LNCaP clone FGC (cell line): ENCODE measurements at places on chromosomes 16 and 17.

GRCh38 chr16:82899006-82899405, 272.2 kb downstream of the CDH13 start:
- DNase-seq: no peak

DNA sequence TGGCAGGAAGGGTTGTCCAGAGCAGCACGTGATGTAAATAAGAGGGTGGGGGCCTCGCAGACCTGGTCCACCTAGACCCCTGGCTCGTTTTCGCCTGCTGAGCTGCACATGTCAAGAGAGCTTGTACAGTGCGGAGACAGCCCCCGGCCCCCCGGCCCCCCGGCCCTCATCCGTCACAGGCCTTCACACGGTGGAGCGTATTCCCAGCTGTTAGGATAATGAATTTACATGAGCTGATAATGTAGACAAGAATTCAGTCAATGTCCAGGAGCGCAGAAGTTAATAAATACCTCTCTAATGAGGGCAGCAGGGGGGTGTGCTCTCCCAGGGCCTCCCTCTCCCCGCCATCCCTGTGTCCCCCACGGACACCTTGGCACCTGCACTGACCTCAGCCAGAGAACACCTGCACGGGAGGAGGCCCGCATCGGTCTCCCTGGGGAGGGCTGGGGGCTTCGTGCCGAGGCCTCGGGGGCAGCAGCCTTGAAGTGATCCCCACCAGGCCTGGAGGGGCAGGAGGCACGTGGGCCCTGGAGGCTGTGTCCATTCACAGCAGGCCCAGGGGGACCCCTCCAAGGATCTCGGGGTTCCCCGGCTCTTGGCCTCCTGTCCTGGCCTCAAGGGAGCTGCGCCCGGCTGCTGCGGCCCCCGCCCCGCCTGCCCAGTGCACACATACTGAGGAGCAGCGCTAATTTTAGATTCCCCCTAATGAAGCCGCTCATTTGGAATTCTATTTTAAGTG, 14.6 kb downstream of the GSE1 start:
- no peak for DNase-seq

DNA sequence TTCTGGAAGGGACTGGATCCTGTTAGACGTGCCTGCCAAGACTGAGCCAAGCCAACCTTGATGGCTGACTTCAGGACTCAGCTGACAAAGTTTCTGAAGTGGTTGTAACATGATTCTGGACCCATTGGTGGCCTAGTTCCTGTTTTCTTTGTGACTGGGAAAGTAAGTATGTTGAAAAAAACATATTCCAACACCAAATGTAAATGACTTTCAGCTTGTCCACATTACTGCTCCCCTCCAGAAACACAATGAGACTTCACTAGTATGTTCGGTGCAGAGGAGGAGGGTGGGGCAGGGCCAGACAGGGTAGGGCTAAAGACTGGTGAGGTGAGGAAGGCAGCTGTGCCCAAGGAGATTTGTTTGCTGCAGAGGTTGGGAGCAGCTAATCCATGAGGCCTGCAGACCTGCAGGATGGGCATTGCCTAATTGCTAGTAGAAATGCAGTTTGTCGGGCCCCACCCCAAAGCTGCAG, 26.4 kb downstream of the NMT1 start:
- DNase-seq: no peak

- no peak for DNase-seq
Observed at GRCh38 chr16:1379304-1380076, 27.8 kb downstream of the GNPTG start.

DNA sequence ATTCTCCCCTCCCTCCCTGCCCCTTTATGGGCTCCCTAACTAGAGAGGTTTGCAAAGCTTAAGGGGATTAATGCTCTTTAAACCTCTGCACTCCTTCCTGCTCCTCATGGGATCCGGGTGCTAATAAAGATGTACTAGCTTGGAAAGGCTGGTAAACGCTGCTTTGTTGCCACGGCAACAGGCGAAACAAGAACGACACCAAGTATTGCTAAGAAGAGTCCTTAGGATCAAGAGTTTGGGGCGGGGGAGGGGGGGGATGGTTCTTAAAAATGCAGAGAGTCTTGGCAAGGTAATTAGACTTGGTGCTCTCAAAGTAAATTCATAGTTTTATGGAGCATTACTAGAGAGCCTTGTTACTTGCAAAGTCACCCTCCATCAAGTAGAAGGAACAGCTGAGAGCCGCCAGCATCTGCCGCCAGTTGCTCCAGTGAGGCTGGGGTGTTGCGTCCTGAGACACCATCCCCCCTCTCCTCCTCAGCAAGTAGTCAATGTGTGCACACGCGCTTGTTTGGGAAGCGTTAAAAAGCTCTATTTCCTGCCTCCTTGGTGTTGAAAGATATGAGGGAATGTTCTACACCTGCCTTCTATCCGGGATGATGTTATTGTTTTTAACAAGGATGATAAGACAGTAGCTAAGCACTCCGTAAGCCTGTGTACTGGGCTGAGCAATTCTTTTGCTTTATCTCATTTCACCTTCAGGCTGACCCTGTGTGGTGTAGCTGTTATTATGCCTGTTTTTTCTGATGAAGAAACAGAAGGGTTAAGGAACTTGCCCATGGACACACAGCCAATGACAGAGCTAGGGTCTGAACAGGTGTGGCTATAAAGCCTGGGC, 190.9 kb downstream of the CCDC182 start:
- DNase-seq: no peak

- no peak for DNase-seq
Observed at GRCh38 chr17:6052926-6053325, 17.3 kb upstream of the WSCD1 start.

DNA sequence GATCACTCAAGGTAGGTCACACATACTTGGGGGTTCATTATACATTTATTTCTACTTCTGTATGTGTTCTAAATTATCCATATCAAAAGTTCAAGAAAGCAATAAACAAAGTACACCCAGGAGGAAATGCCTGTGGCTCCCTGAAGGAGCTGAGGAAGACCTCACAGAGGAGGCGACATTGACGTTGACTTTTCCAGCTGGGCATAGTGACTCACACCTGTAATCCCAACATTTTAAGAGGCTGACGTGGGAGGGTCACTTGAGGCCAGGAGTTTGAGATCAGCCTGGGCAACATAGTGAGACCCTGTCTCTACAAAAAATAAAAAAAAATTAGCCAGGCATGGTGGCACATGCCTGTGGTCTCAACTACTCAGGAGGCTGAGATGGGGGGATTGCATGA, 16.3 kb downstream of the ITGAD start:
- no peak for DNase-seq

DNA sequence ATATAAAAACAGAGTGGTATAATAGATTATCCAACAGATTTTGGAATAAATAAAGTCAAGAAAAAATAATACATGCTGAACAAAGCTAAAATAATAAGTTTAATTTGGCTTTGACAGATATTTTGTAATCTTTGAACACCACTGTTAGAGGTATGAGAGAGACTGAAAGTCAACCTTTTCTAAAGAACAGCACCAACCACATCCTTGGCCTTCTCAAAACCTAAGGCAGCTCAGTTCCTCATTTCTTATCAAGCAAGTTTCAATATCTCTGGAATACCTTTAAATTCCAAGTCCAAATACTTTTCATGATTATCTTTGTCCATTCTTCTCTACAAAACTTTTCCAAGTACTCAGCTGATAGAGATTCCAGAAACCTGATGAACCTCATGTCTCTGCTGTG, 1603.8 kb downstream of the CDH8 start:
- no peak for DNase-seq

DNA sequence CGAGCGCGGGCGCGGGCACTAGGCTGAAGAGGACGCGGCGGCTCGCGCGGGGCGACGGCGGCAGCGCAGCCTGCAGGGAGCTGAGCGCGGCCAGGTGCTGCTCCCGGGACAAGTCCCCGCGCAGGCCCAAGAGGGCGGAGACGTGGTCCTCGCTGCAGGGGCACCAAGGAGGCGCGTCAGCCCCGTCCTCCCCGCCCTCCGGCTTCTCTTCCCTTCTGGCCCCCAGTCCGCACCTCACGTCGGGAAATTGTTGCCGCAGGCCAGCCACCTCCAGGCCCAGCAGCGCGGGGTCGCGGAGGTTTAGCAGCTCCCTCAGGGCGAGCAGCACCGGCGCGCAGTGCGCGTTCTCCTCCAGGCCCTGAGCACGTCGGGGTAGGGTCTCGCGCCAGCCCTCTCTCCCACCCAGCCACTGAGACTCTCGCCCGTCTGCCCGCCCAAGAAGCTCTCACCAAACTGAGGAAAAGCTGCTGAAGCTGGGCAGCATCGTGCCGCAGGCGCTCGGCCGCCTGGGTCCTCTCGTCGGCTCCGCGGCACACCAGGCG, 761 bp upstream of the MATCAP1 start:
- DNase-seq: no peak

- DNase-seq: no peak
Observed at GRCh38 chr16:70772493-70772892, 28.5 kb downstream of the VAC14 start.

DNA sequence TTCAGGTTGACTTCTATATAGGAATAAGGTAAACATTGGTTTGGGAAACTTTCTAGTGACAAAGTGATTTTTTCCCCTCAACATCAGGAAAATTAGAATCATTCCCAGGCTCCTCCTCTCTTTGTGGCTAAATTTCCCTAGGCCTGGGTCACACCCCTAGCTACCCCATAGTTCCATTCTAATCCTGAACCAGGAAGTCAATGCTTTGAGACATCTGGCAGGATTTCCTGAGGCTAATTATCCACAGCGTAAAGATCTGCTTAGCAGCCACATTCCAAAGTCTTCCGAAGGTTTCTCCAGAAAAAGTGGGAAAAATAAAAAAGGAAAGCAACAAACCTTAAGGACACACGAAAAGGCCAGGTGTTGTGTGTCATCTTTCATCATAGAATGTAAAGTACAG, 60.3 kb upstream of the CORO6 start:
- DNase-seq: no peak

- no peak for DNase-seq
Observed at GRCh38 chr16:66382171-66382965, 15.9 kb downstream of the CDH5 start.

- no peak for DNase-seq
Observed at GRCh38 chr16:53503991-53504663, 1.1 kb upstream of the AKTIP start.

DNA sequence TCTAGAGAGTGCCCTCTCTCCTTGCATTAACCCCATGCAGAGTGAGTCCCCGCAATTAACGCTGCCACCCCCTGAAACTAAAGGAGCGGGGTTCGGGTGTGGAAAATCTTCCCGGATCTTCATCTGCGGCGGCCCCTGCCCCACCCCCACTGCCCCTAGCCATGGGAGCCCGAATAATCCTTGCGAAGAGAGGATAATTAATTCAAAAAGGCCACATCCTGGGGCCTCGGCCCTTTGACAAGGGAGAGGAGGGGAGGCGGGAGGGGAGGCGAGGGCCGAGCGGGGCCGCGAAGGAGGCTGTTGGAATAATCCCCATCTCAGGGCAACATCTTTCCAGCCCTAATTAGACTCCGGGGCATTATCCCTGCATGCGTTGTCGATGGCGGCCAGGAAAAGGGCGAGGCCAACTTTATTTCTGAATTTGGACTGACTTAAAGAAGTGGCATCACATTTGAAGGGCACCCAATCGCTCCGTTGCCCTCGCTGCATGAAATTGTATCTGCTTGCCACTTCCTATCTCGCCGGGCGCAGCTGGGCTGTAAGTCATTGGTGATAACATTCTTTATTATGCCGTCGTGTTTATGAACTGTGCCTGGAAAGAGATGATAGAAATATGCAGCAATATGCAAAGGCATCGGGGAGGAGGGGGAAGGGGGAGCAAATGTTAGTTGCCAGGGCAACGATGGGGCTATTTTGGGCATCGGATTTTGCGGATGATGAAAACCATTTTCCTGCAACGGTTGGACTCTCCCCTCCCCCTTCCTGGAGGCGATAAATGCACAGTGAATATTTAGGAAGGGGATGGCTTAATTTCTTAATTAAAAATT, 387.1 kb upstream of the TNRC6C start:
- DNase-seq: no peak

- DNase-seq: no peak
Observed at GRCh38 chr16:24352746-24353145, 96.6 kb downstream of the CACNG3 start.

DNA sequence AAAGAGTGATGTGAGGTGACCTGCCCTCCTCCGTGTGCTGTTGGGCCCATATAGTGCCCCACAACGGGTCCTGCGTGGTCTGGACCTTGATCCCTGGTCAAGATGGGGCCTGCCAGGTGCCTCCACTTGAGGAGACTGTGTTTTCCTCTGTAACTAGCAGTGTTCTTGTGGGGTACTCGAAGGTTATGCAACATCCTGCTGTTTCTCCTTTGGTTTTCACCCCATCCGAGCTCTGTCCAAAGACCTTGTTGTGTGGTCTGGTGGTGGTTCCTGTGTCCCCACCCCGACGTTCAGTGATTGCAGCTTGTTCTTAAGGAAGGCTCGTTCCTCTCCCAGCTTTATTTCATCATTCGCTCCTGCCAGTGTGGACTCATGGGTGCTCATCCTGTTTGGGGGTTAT, 38.7 kb upstream of the ZNF750 start:
- DNase-seq: no peak

DNA sequence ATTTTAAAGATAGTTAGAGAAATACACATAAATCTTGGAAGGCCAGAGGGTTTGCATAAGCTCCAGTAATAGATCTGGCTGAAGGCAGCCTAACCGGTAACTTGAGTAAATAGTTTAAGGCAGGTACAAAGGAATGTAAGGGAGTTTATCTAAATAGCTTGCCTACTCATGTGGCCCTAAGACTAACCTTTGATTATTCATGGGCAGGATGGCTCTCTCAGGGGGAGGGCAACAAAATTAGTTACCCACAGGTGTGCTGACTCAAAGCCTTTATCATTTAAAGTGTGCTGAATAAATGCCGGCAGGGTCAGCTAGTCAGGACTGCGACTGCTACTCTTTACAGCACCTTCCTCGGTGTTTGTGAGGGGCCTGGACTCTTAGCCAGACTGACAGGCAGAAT, 761.3 kb upstream of the KIF2B start:
- no peak for DNase-seq

GRCh38 chr16:84209989-84210388, 19.0 kb downstream of the ADAD2 start:
- DNase-seq: no peak

DNA sequence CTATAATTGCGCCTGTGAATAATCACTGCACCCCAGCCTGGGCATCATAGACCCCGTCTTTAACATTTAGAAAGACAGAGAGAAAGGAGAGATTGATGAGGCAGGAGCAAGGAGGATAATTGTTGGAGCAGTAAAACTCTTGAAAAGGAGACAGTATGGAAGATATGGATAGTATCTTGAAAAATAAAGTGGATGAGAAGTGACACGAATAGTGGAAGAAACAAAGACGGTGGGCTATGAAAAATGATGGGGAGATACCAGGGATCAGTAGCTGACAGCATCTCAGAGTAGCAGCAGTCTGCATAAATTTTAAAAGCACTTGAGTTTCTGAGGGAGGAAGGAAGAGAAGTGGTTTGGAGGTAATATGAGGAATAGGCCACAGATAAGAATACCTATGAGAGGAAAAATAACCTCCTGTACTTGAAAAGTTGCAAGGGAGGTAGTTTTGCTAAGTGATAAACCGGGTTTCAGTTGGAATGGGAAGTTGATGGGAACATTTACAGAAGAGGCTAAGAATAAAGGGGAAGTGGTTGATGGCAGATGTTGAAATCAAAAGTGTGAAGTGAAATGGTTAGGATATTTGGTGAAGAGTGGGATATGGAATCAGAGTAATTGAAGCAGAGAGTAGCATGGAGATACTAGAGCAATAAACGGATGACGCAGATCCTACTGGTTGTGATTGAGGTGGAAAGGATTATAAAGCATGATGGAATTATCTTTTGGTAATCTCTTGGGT, 1.8 kb upstream of the PPM1D start:
- no peak for DNase-seq

- DNase-seq: no peak
Observed at GRCh38 chr17:67617304-67617899, 100.3 kb upstream of the NOL11 start.

- no peak for DNase-seq
Observed at GRCh38 chr16:11329071-11329491, 16.2 kb upstream of the RMI2 start.

GRCh38 chr17:38874505-38875400, 4.9 kb downstream of the LASP1 start:
- no peak for DNase-seq
